Uterine smooth muscle cell (primary cell): ENCODE measurements at places on chromosomes 7 and 10. TPM values are rescaled to one million over a fixed set of nuclear protein-coding genes. Genes with fewer than 3 reads are reported as not detected.

FKBP9 gene
- 215 and 335 TPM in 2 replicates for total RNA-seq

DDIT4 gene
- total RNA-seq = 317 and 486 TPM in 2 replicates

BTAF1 gene
- 64.1 and 64.4 TPM in 2 replicates for total RNA-seq

STK32C gene
- total RNA-seq = 10.1 and 18.5 TPM in 2 replicates
